ENCODE measurements at places on chromosomes 3 and 15. TPM values are rescaled to one million over a fixed set of nuclear protein-coding genes. Genes with fewer than 3 reads are reported as not detected.

Gene SYNPR
- polyA plus RNA-seq, result 2.0 TPM

Gene PPP1R14D
- not detected for polyA plus RNA-seq

Gene CILP
- polyA plus RNA-seq, result 1.4 TPM

Gene CYP1A2
- not detected for polyA plus RNA-seq

Gene MME
- 0.54 TPM for polyA plus RNA-seq

Gene LMOD3
- polyA plus RNA-seq, result not detected

Gene PEAK1
- polyA plus RNA-seq, result 5.2 TPM

Gene WDR72
- polyA plus RNA-seq, result 0.05 TPM

Gene P4HTM
- 97.3 TPM for polyA plus RNA-seq

Gene SQOR
- polyA plus RNA-seq, result not detected

Gene ZNF660
- 8.1 TPM for polyA plus RNA-seq

Gene SHC4
- 4.5 TPM for polyA plus RNA-seq

Data from neural cell (in vitro differentiated cells).